ENCODE measurements at places on chromosomes 5 and 9.

GRCh38 chr5:82793808-82794419 lies 283.3 kb downstream of the TMEM167A start:
- DNase-seq = no peak

- DNase-seq = no peak
Observed at GRCh38 chr5:109907189-109907588, 217.5 kb downstream of the MAN2A1 start.

DNA sequence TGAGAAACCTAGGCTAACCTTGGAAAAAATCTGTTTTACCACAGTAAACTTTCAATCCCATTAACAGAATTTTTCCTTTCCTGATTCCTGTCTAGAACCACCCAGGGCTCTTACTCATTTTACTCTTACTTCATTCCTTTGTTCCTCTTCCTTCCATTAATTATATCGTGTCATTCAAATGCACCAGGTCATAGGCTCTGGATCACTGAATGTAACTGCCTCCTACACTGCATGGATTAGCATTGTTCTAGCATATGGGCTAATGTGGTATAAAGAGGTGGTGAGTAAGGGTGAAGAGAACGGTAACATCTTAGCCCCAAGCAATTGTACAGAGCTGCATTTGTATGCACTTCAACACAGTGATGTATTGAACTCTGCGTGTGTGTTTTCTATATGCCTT lies 49.5 kb upstream of the SPINK5 start:
- no peak for DNase-seq

- peak; percentile 80 for DNase-seq
Observed at GRCh38 chr9:136011703-136012496, 50.7 kb upstream of the UBAC1 start.

DNA sequence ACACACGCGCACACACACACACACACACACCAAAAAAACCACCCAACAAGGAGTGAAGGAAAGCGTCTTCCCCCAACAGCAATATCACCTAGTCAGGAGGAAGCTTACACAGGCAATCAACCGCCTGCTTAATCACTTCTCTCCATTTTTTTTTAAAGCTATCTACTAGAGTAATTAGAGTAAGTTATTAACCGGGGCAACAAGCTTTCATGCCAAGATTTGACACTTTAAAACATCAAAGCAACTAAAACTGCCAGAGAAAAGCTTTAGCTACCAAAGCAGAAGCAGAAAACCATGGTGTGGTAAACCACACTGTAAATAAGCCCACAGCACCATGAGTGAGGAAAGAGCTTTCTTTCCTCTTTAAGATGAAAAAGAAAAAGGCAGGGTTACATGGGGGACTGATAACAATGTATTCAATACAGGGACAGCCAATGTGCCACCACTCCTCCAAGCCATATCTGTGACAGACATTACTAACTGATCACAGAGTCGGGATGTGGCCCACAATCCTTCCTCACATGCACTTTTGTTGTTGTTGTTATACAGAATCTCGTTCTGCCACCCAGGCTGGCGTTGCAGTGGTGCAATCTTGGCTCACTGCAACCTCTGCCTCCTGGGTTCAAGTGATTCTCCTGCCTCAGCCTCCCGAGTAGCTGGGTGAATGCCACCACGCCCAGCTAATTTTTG lies 282.1 kb downstream of the CRB2 start:
- DNase-seq = no peak

Data from uterus (tissue), 4 donors.